Activated CD4-positive, CD25-positive, alpha-beta regulatory T cell (primary cell): ENCODE measurements at places on chromosomes 1 and 21.

GRCh38 chr1:169802888-169803287, 8.2 kb upstream of the METTL18 start:
- DNase-seq: no peak

DNA sequence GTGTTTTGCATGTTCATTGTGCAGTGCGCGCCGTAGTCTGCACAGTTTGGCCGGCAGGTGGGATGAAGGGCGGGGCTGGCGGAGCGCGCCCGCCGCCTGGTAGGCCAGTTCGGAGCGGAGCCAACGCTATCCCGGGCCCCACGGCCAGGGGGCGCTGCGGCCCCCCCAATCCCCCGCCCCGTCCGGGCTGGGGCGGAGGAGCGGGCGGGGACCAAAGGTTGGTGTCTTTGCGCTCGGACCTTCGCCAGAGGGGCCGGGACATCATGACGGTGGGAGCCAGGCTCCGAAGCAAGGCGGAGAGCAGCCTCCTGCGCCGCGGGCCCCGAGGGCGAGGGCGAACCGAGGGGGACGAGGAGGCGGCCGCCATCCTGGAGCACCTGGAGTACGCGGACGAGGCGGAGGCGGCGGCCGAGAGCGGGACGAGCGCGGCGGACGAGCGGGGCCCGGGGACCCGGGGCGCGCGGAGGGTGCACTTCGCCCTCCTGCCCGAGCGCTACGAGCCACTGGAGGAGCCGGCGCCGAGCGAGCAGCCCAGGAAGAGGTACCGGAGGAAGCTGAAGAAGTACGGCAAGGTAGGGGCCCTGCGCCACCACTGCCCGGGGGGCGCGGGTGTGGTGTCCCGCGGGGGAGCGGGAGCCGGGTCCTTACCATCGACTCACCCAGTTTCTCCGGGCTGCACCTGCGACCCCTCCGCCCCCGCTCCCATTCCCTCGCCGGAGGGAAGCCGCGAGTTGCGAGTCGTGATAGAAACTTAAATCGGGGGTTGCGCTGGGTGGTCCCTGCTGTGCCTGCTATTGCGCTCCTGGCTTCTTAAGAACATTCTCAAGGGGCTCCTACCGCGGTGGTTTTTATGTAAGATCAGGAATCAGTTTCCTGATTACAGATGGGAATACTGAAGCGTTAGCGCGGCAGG, at the start of gene C1orf115:
C1orf115 (plus strand) TSS at position 224 of the 913 bp plus-strand sequence; CDS start at position 264, 40 bp downstream.
- peak; percentile 41 for DNase-seq

GRCh38 chr1:115679141-115679611, 37.4 kb downstream of the VANGL1 start:
- DNase-seq: no peak

DNA sequence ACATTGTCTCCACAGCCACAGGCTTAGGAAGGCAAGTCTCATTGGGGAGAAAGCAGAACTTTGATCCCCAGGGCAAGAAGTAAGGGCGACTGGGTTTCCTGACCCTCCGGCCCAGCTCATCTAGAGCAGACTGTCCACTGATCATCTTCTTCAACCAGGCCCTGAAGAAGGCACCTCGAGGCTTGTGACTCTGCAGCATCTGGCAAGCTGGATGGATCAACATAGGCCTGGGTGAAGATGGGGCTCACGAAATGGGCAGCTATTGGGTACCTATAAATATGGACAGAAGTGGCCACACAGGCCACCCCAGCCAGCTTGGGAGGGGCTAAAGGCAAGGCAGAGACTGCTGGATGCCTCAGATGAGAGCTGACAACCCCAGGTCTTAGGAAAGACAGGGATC, 13.0 kb downstream of the TAL1 start:
- DNase-seq: no peak

DNA sequence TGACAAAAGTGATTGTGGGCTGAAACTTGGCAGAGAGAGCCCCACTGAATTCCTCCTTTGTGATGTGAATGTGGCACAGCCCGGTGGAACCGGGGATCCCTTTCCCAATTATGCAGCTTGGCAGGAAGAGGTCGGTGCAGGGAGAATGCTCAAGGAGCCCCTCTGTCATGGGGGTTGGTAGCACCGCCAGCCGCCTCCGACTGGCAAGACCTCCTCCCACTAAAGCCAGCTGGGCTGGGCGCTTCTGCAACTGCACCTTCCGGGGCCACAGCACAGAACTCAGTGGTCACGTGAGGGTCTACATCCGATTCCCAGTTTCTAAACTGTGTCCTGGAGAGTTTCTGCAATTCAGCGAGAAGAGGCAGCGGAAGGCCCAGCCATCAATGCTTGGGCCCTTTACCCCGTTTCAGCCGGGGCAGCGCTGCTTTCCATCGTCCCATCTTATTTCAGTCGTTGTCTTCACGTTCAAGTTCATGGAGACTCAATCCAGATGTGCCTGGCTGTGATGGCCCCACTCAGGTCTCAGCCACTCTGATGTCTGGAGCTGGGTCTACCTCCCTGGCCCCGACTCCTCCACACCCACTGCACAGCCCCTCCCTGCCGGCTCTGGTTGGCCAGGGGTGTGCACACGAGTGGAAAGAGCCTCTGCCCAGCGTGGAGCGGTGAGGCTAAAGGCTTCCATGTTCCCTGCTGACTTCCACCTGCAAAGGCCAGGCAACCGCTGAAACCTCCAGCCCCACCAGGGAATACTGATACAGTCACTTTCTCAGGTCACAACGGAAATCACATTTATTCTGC, 39.8 kb upstream of the FHAD1 start:
- DNase-seq: no peak

- no peak for DNase-seq
Observed at GRCh38 chr21:28489821-28490350, 502.8 kb downstream of the LTN1 start.

- no peak for DNase-seq
Observed at GRCh38 chr1:239816081-239816782, 275.5 kb upstream of the FMN2 start.

GRCh38 chr1:148263906-148264255, 111.8 kb upstream of the NBPF11 start:
- DNase-seq: no peak

DNA sequence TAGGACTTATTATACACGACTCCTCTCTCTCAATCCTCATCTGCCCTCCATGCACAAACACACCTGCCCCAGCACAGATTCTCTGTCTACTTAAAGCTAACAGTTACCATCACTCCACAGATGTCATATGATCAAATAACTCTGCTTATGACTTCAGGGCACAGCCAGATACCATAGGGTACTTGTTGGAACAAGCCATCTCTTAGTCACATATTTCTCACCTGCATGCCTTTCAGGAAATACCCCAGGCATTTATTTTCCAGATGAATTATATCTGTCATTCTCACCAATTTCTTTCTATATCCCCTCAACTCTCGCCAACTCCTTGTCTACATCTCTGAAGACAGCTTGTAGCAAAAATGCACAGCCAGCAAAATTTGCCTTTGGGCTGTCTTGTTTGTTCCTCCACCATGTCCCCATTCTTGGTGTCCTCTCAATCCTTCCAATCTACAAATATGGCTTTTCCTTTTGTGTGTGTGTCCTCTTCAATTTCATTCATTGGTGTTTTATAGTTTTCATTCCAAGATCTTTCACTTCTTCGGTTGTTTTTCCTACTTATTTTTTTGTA, 353.9 kb upstream of the CAMK1G start:
- DNase-seq: no peak

GRCh38 chr1:66539491-66539890, 5.5 kb downstream of the SGIP1 start:
- no peak for DNase-seq

DNA sequence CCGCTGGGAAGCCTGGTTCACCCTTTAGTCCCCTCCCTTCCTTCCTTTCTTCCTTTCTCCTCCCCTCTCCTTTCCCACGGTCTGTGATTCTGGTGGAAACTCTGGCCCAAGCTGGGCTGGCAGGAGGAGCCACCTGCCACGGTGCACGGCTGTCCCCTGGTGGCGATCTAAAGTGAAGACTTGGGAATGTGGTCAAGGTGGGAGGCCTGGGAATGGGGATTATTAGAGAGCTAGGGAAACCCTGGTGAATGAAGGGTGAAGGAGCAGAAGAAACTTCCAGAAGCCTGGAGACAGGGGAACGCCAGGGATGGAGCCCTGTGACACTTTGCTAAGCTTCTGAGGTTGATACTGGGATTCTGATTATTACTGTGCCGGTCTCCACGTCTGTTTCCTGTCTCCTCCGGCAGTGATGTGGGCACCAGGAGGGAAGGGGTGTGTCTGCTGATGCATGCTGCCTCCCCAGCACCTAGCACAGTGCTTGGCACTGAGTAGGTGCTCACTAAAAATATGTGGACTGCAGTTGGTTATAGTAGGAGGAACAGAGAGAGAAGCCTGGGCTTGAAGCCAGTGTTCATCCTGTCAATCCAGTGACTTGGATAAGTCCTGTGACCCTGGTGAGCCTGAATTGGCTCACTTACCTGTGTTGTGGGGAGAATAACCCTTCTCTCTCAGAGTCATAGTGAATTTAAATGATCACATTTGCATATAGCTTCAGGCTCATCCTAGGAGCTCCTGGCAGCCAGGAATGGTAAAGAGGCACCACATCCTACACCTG, 71.2 kb upstream of the NBPF3 start:
- peak; percentile 32 for DNase-seq

DNA sequence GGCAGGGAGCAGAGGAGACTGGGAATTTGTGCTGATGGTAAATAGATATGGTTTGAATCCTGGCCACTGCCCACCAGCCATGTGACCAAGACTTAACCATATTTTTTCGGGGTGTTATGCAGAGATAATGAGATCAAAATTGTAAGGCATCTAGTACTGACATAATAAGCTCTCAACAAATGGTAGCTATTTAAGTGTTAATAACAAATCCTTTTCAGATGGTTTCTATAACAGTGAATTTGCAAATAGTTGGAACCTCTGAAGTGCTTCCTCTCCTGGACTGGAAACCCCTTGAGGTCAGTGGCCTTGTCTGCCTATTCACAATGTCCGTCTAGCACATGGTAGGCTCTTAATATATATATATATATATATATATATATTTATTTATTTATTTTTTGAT, 64.7 kb downstream of the MDM4 start:
- no peak for DNase-seq

DNA sequence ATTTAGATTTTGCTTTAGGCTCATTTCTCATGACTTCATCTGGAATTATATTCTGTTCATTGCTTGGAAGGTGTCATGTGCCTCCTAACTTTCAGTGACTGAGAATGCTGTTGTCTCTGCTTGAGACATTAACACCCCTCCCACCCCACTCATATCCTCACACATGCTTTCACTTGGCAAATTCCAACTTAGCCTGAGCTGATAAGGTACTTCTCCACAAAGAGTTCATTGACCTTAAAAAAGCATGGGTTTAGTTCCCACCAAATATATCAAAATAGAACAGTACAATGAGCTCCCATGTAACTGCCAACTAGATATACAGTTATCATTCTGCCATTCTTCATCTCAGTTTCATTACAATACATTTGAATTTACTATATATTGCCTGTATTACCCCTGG, 576.5 kb upstream of the ADGRL2 start:
- DNase-seq: no peak

DNA sequence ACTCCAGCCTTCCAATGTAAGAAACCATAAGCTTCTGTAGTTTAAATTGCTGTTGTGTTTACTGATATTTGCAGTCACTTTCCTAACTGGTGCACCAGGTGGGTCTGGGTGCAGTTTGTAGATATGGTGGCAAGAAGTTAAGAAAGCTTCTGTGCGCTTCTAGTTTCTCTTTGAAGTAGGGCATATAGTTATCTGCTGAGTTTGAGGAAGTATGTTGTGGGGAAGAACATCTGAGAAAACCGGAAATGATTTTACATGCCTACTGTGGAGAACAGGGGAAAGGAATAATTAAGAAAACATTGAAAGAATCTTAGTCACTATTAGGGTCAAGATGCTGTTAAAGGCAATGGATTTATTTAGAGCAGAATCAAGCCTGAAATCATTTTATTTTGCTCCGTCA, 14.9 kb upstream of the SLC44A5 start:
- no peak for DNase-seq

GRCh38 chr1:177981200-177981599, 11.3 kb upstream of the SEC16B start:
- DNase-seq: no peak

DNA sequence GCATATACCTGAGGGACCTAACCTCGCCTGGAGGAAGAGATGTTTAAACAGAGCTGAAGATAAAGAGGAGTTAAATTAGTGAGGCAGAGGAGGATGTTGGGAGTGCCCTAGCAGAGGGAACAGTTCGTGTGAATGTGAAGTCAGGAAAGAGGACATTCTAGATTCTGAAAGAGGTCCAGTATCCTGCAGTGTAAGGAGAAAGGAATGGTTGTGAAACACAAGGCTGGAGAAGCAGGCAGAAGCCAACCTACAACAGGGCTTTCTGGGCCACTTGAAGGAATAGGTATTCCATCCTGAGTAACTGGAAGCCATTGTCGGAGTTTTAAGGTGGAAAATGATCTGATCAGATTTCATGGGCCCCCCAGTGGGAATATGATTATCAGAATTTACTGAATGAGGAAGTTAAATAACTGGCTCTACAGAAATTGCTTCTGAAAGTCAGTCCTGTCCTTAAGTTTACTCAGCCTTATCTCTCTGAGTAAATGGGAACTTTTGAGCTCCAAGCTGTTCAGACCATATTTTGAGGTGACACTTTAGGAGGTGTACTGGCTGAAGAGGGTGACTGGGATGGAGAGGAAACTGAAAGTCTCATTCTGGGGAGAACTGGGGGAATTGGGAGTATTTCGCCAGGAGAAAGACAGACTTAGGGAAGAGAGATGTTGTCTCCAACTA, 24.4 kb upstream of the FAAH start:
- DNase-seq: no peak

GRCh38 chr1:41639332-41639936, 155.0 kb upstream of the EDN2 start:
- no peak for DNase-seq

DNA sequence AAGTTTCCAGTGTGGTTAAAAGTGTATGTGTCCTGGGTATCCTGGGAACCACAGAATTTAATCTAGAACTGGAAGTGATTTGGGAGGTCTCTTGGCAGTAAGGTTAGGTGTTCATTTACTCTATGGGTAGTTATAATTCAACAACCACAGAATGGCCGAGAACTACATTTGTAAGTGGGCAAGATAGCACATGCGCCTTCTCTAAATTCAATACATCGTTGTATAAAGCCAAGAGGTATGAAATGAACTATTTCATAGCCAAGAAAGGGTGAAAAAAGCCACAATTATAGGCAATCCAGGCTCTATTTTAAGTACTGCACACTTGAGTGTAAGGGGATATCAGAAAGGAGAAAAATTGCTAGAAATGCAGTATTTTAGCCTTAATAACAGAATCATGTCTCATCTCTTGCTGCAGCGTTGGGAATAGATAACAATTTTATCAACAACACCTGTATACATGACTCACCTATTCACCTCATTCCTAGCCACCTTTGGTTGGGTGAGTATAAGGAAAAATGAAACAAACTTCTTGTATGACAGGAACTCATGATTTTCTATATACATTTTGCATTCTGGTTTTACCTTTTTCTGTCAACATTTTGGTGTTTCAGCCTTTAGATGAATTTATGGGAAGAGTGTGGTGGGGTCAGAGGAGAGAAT, 4.5 kb downstream of the SDCCAG8 start:
- no peak for DNase-seq

DNA sequence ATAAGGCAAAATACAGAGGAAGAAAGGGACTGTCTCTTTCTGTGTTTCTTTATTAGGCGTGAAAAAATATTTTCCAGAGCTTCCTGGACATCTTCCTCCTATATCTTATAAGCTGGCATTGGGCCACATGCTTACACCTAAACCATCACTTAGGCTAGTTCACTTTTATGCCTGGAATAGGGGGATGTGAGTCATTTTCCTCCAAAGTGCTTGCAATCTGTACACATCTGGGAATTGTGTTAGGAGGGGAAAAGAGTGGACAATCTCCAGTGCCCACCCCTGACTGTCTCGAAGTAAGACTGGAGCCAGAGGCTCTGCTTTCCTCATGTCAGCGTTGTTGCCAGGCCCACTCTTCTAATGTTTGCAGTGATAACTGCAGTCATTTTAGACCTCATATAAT, 29.9 kb downstream of the GIPC2 start:
- DNase-seq: no peak
